ENCODE measurements at places on chromosomes 16 and 17. TPM values are rescaled to one million over a fixed set of nuclear protein-coding genes. Genes with fewer than 3 reads are reported as not detected.

DNA sequence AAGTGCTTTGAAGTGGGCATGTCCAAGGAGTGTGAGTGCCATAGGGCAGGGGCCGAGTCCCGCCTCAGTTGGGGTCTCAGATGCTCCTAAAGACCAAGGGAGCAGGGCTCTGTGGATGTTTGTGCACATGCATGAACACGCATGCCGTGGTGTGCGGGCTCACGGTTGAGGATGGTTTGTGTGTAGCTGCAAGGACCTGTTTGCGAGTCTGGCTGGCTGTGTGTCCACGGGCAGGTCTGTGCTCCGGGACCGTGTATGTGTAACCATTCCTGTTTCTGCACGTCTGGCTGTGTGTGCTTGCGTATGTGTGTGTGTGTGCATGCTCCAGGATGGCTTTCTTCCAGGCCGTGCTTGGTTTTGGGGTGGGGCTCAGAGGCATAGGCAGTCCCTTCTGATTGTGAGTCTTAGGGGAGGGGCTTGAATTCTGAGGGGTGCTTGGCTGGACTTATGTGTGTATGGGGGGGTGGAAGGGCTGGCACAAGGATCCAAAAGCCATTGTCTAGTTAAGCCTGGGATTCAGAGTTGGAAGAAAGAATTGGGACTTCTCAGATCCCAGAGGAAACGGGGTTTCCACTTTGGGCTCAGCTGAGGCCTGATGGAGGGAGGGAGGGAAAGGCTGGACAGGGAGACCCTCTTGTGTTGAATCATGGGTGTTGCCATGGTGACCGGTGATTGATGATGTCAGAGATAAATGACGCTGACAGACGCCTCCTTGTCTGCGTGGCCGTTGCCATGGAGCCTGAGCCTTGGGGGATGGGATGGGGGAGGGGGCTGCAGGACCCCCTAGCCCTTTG, 14.4 kb downstream of the GJD3 start:
- DNase-seq = no peak

GRCh38 chr16:28983644-28984043, 1.2 kb upstream of the LAT start:
- no peak for DNase-seq

DNA sequence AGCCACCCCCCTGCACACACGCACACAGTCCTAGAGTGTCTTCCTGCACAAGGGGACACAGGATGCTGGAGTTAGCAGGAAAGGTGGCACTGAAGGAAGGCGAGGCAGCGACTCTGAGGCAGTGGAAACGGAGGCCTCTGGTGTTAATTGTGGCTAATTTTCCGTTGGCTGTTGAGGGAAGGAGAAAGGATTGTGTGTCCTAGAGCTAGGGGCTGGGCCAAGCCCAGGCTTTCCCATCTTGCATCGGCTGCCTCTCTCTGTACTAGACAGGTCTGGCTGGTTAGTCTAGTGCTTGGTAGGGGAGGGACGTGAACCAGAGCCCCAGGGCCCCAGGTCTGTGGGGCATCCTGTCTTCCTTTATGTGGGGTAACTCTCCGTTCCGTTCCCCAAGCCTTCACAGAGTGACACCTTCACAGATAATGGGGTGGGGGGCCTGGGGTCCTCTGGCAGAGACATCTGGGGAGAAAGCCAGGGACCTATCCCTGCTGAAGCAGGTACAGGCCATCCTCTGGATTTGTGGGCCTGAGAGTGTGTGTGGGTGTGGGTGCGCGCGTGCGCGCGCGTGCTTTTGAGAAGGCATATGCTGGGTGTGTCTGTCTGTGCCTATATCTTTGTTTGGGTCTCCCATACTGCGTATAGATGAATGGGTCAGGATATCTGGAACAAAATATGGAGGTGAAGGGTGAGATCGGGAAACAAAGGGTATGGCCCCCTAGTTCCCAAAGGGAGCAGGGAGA, at the start of gene CHD3:
TSS of gene CHD3 (plus strand) at position 606 of the 737 bp plus-strand sequence. CDS start 212 bp downstream, outside the sequence.
- peak; percentile 76 for DNase-seq

DNA sequence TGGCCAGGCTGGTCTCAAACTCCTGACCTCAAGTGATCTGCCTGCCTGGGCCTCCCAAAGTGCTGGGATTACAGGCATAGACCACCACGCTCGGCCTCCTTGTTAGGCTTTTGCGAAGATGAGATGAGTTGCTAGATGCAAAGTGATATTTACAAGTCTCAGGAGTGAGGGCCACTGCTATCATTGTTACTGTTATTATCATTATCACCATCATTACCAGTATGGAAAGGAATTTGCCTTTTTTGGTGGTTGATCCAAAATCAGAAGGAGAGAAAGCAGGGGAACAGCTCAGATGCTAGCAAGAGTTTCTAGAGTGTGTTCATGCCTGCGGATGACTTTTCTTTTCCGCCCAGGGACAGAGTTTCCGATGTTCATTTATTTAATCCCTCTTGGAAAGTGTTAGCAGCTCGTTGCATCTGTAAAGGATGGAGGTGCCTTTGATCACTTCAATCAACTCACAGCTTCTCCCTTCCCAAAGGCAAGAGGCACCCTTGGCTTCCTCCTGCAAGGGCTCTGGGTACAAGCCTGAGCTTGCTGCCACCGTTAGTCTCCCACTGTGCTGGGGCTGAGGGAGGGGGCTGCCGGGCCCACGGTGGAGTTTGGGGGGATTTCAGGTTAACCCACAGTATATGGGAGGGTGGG, 21.6 kb downstream of the ITPRIPL2 start:
- DNase-seq = no peak

GRCh38 chr17:17739388-17740066, 58.3 kb downstream of the RAI1 start:
- no peak for DNase-seq

GRCh38 chr16:80390871-80391489, 149.8 kb upstream of the DYNLRB2 start:
- DNase-seq = no peak

GRCh38 chr17:81837641-81838040, 2.8 kb upstream of the PPP1R27 start:
- DNase-seq = no peak

- peak; percentile 92 for DNase-seq
Measured at GRCh38 chr16:67244387-67245185, 2.7 kb downstream of the FHOD1 start.

The IRF8 gene
- 41.7 TPM for total RNA-seq

The ALOX15B gene
- not detected for total RNA-seq

The C16orf96 gene
- total RNA-seq = 0.17 TPM

The ALOX12B gene
- total RNA-seq = 2.1 TPM

The PROCA1 gene
- total RNA-seq = 4.5 TPM

The KLHL10 gene
- total RNA-seq = 0.29 TPM

Measured in activated CD4-positive, alpha-beta memory T cell treated with anti-CD3 and anti-CD28 coated beads for 36 hours (primary cell).